ENCODE measurements at places on chromosomes 16 and 17.

- no peak for DNase-seq
These were observed 68.0 kb upstream of the MAF start for GRCh38 chr16:79668502-79668901.

- no peak for DNase-seq
These were observed 3.8 kb downstream of the PMP22 start for GRCh38 chr17:15261258-15261801.

- no peak for DNase-seq
These were observed 244.7 kb downstream of the RBFOX3 start for GRCh38 chr17:79365836-79366770.

- no peak for DNase-seq
These were observed 44.9 kb upstream of the TRAP1 start for GRCh38 chr16:3762107-3762750.

- no peak for DNase-seq
These were observed 169.1 kb downstream of the HS3ST3B1 start for GRCh38 chr17:14469971-14470370.

GRCh38 chr17:68707031-68707430, 105.9 kb upstream of the FAM20A start:
- DNase-seq = no peak

- no peak for DNase-seq
These were observed 250.8 kb upstream of the RPL38 start for GRCh38 chr17:73952480-73953205.

DNA sequence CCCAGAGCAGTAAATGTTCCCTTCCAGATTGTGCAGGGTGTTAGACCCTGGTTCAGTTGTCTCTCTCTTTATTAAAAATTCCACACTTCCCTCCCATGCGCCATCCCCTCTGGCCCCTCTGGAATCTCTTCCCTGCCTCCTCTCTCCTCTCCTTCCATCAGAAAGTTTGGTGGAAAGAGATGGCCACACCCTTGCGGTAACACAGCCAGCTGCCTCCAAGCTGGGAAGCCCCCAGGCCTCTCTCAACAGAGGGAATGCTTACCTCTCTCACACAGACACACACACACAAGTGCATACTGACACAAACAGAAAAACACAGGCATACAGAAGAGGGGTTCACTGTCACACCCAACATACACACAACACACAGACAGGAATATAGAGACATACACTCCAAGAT, 220.5 kb downstream of the C16orf78 start:
- DNase-seq = no peak

DNA sequence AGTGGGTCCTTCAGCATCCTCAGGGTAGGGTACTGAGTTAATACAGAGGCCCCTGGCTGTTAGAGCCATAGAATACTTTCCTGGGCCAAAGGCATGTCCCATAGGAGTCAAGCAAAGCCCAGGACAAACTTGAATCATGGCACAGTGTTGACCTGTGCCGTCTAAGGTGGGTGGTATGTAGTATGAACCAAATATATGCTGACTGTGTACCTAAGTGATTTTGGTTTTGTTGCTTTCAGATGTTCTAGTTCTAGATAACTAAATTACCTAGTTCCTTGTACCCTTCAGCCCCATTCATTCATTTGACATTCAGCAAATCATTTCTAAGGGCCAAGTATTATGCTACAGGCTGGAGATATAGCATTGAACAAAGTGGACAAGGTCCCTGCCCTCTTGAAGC, 61.3 kb upstream of the GPRC5B start:
- DNase-seq = no peak

DNA sequence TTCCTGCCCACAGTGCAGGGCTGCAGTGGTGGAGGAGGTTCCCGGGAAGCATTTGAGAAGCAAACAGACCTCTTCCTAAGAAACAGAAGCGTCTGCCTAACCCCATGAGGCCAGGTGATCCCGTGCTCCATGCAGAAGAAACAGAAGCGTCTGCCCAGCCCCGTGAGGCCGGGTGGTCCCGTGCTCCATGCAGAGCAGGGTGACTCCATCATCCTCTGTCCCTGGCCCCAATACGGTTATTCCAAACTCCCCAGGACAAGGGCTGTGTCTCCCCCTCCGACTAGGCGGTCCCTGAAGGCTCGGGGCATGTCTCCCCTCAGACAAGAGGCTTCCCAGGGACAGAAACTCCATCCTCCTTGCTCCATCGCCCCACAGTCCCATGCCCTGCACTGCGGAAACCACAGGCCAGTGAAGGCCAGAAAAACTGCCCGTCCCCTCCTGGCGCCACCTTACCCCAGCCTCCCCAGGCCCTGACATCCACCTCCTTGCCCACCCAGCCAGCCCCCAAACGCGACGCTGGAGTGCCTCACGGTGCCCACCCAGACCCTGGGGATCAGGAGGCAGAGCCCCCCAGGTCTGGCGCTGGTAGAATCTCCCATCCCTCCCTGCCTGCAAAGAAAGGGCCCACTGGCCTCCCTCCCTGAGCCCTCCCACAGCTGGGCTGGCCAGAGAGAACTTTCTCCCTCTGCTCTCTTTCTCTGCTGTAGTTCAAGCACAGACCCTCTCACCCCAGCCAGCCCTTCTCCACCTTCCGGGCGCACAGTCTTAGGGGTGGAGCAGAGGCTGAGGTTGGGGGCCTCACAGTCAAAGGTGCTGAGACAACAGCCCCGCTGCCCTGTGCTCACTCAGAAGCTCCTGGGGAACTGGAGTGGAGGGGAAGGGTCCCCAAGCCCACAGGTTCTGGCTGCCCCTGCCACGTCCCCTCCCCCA, 30.6 kb upstream of the KRT17 start:
- DNase-seq = no peak

DNA sequence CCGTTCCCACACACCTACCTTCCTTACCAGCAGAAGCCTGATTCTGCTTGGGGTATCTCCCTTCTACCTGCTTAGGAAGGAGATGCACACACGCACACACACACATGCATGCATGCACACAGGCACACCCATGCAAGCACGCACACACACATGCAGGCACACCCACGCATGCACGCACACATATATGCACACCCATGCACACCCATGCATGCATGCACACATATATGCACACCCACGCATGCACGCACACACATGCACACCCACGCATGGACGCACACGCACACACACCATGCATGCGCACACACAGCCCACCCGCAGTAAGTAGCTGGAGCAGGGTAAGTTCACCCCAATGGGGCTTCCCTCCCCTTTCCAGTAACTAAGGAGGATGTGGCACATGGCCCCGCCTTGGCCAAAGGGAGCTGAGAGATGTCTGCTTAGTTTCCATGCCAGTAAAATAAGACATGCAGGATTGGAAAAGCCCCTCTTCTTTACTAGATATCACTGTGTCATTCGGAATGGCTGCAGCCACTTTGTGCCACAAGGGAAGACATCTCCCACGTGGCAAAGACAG, 33.7 kb downstream of the ADCY9 start:
- no peak for DNase-seq

DNA sequence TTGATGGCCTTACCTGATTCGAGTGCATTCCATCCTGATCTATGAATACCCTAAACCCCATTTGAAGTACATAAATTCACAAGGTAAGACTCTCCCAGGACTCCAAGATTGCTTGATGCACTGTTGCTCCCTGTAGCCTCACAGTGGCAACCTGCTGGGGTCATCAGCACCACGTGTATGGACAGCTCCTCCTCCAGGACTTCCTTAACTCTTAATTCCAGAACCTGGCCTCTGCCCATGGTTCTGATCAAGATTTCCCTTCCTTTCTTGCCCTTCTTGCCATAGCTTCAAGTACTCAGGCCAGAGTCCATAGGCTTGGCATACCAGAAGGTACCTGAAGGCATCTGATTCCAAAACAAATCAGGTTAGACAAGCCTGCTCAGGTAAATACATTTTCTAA, 34.0 kb upstream of the NLK start:
- DNase-seq = no peak

GRCh38 chr17:50027172-50027880, 28.6 kb upstream of the ITGA3 start:
- DNase-seq = no peak

DNA sequence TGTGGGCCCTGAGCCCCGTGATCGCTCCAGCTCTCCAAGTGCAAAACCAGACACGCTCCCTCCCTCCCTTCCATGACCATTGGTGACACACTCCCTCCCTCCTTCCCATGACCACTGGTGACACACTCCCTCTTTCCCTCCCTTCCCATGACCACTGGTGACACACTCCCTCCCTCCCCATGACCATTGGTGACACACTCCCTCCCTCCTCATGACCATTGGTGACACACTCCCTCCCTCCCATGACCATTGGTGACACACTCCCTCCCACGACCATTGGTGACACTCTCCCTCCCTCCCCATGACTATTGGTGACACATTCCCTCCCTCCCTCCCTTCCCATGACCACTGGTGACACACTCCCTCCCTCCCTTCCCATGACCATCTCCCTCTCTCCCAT, 56.3 kb downstream of the LMF1 start:
- no peak for DNase-seq

DNA sequence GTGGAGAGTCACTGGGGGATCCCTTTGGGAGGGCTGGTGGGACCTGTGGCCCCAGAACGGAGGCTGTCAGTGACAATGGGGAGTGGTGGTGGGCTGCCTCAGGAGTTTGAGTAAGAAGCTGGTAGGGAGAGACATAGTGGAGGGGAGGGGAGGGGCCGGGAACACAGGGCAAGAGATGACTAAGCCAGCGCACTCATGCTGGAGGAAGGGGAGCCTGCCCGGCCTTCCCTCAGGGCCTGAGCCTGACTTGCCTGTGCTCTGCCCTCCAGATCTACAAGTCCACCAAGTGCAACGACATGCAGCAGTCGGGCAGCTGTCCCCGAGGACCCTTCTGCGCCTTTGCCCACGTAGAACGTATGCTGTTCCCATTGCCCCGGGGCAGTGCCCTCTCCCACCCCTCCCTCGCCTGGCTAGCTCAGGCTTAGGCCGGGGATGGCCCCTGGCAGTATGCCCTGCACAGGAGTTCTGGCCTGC, 29.3 kb downstream of the UNC13D start:
- DNase-seq = no peak

- DNase-seq = no peak
These were observed 11.1 kb downstream of the PIMREG start for GRCh38 chr17:6455321-6455705.

GRCh38 chr16:82583422-82583821, 43.3 kb upstream of the CDH13 start:
- DNase-seq = no peak

- no peak for DNase-seq
These were observed 111.3 kb downstream of the CHD9 start for GRCh38 chr16:53166099-53166498.

DNA sequence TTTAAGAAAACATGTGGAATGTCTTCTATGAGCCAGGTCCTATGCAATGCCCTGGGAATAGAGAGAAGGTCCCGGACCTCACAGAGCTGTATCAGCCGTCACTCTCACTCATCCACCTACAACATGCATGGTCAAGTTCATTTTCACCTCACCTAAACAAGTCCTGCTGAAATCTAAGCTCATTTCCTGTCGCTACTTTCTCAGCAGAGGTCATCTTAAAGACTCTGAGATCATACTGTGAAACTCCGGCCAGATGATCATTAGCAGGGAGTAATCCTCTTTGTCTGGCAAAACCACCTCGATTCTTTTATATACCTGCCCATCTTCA, 66.2 kb upstream of the LYRM9 start:
- no peak for DNase-seq

- DNase-seq = no peak
These were observed 20.7 kb upstream of the NAT9 start for GRCh38 chr17:74796866-74797265.

DNA sequence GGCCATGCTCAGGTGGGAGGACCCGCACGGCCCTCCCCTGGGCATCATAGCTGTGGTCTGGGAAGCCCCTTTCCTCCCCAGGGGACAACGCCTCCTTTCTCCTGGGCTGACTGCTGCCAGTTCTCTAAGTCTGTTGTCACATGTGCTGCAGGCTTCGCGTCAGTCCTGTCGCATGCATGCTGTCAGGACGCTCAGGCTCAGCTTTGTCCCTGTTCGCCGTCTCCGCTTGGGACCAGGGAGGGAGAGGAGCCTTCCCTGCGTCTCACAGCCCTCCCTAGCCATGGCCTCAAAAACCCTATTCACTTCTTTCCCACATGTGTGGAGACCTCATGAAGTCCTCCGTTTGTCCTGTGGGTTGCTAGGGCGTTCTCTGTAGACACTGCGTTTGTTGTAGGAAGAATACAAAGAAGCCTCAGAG, 21.4 kb downstream of the LDHD start:
- DNase-seq = no peak

GRCh38 chr16:75304521-75305363, 53.3 kb upstream of the BCAR1 start:
- no peak for DNase-seq

DNA sequence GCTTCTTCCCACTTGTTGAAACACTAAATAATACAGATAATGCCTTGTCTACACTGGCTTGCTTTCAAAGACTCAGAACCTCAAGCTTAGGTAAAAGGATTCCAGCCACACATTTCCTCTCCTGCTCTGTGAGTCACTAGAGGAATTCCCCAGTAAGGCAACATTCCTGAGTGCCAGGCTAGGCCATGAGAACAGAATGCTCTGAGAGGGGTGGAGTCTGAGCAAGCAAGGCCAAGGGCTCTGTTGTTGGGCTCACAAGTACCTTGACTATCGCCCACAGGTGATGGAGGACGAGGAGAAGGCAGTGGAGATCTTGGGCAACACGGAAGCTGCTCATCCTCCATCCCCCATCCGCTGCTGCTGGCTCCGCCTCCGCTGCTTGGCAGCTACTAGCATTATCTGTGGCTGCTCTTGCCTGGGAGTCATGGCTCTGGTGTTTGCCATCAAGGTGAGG, 6.7 kb upstream of the PHKG2 start:
- no peak for DNase-seq

- no peak for DNase-seq
These were observed 6.2 kb downstream of the LPCAT2 start for GRCh38 chr16:55515111-55515510.

DNA sequence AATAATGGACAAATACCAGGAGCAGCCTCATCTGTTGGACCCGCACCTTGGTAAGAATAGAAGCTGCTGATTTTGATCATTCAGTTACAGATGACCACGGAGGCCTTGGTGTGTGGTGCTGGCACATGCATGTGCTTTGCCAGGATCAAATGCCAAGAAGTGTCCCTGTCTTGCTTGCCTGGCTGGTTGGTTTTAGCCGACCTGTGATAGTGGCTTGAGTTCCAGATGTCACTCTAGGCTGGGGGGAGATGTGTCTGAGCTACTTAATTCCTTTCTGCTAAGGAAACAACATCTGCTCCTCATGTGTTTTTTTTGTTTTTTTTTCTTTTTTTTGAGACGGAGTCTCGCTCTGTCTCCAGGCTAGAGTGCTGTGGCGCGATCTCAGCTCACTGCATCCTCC, 4.3 kb downstream of the TBCD start:
- no peak for DNase-seq

GRCh38 chr16:85017151-85017550, 5.8 kb upstream of the ZDHHC7 start:
- DNase-seq = no peak
